NCI-H2171 (cell line): ENCODE measurements at places on chromosomes 7 and 10.

- DNase-seq, result no peak
These were observed 4.6 kb upstream of the NOM1 start for GRCh38 chr7:156944876-156945275.

GRCh38 chr7:30406664-30407425, 71.7 kb downstream of the NOD1 start:
- no peak for DNase-seq

DNA sequence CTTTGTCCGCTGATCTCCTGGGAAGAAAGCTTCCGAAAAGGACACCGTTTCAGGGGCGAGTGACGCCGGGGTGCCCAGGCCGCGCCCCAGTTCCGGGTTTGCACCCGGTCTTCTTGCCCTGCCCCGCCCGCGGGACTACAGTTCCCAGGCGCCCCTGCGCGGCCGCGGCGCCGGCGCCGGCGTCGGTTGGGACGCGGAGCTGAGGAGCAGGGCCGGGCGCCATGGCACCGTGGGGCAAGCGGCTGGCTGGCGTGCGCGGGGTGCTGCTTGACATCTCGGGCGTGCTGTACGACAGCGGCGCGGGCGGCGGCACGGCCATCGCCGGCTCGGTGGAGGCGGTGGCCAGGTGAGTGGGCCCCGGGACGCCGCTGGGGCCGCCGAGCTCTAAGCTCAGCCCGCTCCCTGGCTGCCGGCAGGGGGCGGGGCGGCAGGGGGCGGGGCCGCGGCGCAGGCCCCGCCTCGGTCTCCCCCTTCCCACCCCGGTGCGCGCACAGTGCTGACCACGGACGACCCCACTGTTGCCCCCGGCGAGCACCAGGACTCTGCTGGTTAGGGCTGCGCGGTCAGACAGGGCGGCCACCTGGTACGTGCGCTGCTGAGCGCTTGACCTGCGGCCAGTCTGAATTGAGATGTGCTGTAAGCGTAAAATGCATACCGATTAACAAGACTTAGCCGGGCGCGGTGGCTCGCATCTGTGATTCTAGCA, at the start of gene LHPP:
Gene LHPP (plus strand): TSS at position 182 of the 706 bp plus-strand sequence. CDS start 40 bp downstream, at position 222.
- DNase-seq, result peak; percentile 61

DNA sequence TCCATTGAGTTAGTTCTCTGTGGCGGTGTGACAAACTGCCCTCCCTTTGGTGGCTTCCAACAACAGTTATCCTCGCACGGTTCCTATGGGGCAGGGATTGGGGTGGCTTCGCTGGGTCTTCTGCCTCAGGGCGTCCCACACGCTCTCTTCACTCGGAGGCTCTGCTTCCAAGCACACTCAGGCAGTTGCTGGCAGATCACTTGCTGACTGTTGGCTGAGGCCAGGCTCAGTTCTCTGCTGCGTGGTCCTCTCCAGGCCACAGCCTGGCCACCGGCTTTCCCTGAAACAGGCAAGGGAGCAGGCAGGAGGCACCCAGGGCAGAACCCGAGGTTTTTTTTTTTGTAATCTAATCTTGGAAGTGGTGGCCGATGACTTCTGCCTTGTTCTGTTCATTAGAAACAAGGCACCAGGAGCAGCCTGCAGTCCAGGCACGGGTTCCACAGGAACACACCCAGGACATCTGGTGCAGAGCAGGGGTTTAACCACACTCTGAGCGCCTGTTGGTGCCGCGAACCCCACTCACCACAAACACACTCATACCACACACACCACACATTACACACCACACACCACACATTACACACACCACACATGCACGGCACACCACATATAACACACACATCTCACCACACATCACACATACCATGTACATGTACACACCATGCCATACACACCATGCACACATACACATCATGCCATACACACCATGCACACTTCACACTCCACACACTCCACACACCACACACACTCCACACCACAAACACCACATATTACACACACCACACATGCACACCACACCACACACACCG, 112.2 kb downstream of the PTPN20 start:
- DNase-seq, result no peak

DNA sequence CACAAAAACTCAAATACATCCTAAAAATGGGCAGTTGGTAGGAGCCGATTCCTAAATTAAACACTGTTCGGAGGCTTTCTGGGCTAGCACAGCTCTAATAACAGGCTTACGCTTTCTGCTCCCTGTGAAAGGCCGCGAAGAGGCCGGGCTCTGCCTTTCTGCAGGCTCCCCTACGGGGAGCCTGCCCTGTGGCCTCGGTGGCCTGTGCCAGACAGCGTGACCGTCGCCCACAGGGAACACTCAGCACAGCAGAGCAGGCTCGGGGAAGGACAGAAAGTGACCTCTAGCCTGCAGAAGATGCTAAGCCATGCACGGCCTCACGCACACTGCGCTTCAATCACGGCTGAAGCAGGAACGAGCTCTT, 64.2 kb downstream of the DIP2C start:
- no peak for DNase-seq

GRCh38 chr7:131355917-131356777, 28.5 kb downstream of the MKLN1 start:
- DNase-seq, result no peak

DNA sequence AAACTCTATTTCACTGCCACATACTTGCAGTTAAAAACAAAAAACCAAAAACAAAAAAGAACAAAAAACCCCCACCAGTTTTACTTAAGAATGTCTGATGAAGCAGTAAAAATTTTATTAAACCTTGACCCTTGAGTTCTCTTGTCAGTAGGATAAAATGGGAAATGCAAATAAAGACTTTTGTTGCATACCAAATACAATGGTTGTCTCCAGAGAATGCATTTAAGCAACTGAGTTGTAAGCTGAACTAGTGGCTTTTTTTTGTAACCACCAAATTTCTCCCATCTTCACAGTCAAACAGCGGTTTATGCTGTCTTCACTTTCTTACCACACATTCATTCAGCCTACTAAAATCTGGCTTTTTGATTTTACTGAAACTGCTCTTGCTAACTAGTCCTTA, 3.1 kb downstream of the SYPL1 start:
- DNase-seq, result no peak

DNA sequence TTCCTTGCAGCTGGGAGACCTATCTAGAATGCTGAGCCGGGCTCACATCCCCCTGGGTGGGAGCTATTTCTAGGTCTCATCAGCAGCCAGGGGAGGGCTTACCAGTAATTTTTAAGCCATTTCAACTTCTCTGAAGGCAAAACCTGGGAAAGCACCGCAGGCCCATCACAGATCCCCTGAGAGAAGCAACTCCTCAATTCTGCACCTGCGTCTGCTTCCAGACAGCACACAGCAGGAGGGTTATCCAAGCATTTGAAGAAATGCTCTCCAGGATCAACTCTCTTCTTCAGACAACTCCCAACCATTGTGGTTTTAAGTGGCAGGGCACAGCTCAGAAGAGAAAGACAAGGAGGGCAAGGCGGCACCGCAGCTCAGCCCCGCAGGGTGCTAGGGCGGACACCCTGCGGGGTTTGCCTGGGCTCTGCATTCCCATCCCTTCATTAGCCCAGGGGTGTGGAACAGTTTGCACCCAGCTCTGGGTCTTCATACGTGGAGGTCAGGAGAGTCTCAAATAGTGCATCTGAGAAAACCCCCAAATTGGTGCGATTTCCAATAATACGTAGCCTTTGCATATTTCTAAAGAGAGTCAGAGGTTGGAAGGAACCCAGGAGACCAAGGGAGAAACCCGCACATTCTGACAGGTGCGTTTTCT, 618.7 kb downstream of the DNAJB6 start:
- no peak for DNase-seq

GRCh38 chr7:145293228-145293701, 457.4 kb upstream of the TPK1 start:
- DNase-seq, result peak; percentile 55

- no peak for DNase-seq
These were observed 99.9 kb downstream of the CTBP2 start for GRCh38 chr10:125060482-125060825.

GRCh38 chr10:99834410-99834809, 52.0 kb downstream of the ABCC2 start:
- DNase-seq, result no peak

GRCh38 chr10:43127442-43127841, 10.8 kb upstream of the CSGALNACT2 start:
- no peak for DNase-seq

DNA sequence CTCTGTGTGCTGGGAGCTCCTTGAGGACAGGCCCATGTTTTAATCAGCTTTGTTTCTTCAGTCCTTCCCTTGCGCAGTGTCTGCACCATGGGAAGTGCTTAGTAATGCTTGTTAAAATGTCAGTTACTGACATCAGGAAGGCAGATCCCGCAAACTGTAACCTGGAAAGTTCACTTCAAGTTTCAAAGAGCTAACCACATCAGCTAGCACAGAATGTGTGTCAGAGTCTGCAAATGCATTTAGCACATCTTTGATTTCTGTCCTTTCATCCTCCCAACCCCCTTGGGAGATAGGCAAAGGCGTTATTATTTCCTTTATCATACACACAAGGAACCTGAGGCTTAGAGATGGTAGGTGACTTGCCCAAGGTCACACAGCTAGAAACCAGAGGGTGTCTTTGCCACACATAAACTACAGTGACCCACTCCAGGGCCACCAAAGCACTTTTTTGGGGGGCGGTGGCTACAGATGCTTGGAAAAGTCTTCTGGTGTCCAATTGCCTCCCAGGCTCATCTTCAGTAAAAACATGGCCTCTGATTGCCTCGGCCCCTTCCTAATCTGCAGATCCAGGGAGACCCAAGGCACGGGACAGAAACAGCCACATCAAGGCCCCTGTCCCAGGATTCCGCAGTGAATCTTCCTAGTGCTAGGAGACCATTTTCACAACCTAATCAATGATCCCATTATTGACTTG, 116.2 kb upstream of the GPR26 start:
- no peak for DNase-seq

GRCh38 chr7:73387908-73388414, 45.6 kb upstream of the FZD9 start:
- no peak for DNase-seq

- no peak for DNase-seq
These were observed 8.6 kb downstream of the LZTS2 start for GRCh38 chr10:101007915-101008822.

- DNase-seq, result no peak
These were observed 10.0 kb upstream of the GPR141 start for GRCh38 chr7:37673523-37673922.

DNA sequence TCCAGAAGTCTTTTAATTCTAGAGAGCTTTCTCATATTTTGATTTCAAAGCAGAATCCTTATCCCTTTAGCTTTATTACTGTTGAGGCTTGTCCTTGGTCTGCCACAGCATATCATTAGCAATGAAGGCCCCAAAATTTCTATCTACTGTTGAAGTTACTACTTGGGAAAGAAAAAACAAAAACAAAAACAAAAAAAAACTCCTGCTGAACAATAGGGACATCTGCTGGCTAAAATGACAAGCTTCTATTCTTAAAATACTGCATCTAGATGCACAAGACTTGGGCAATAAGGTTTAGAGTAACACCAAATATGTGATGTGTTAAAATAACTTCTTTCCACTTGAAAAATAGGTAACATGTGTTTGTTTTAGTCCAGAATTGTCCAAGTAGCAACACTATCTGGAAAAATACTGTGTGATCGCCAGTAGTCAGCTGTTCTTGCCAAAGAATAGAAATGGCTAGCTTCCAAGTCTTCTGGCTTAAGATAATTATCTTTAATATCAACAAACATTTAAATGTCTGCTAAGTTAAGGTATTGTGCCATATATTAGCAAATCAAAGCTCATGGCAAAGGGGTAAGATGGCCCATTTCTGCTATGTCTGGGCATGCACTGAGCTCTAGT, 3.8 kb upstream of the DMTF1 start:
- DNase-seq, result no peak

GRCh38 chr10:43411536-43411935, 2.5 kb upstream of the HNRNPF start:
- DNase-seq, result no peak

DNA sequence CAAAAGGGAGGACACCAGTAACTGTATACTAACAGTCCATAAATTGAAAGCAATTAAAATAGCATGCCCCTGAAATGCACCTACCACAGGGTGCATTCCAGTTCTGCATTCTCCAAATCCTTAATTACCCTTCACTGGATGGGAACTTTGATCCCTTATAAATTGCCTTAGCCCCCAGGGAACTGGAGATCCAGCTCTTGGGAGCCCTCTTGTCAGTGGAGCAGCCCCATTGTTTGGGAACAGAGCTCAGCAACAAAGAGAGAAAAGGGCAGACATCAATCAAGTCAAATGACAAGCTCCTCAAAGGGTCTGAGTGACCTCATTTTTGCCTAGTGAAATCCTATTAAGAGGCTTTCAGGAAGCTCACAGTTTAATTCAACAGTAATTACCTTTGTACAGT, 472.6 kb downstream of the XPNPEP1 start:
- DNase-seq, result no peak
